Stimulated activated CD4-positive, alpha-beta T cell treated with anti-CD3 and anti-CD28 coated beads, Interleukin-1b, Interleukin-23, amount 100 ng/mL, for 1 hour (primary cell): ENCODE measurements at places on chromosomes 11 and 22.

- no peak for DNase-seq
Measured at GRCh38 chr11:120904116-120904515, 119.8 kb upstream of the TBCEL start.

DNA sequence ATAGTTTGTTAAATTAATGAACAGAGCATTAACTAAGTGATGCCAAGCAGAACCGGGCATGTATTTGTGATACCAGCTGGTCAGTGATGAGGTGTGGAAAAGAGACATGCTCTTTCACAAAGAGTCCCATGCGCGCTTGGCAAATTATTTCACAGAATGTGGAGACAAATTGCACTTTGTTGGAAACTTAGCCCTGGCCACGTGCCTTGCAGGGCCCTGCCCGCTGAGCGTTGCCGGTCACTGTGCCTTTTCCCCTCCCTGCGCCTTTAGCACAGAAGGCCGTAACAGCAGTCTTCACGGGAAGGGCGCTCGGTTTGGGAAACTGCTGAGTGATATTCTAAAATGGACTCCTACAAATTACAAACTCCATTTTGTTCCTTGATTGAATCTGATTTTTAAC, 235.9 kb downstream of the TBC1D22A start:
- no peak for DNase-seq

DNA sequence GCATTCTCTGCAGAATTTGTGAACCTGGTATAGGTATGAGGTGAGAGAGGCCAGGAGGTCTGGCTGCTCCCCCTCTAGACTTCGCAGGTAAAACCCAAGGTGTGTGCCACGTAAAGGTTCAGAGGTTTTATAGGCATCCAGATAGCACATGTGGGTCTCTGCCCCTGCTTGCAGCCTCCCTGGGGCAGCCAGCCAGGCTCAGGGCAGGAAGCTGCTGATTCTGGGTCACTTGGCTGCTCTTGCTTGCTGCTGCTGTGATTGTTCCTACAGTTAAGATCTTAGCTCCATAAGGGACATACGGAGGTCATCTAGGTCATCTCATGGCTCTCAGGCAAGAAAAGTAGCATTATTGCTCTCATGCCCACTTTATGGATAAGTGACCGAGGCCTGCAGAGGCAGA, 30.2 kb downstream of the ZBTB16 start:
- no peak for DNase-seq

- no peak for DNase-seq
Measured at GRCh38 chr11:43579171-43579918, 101.2 kb upstream of the HSD17B12 start.

DNA sequence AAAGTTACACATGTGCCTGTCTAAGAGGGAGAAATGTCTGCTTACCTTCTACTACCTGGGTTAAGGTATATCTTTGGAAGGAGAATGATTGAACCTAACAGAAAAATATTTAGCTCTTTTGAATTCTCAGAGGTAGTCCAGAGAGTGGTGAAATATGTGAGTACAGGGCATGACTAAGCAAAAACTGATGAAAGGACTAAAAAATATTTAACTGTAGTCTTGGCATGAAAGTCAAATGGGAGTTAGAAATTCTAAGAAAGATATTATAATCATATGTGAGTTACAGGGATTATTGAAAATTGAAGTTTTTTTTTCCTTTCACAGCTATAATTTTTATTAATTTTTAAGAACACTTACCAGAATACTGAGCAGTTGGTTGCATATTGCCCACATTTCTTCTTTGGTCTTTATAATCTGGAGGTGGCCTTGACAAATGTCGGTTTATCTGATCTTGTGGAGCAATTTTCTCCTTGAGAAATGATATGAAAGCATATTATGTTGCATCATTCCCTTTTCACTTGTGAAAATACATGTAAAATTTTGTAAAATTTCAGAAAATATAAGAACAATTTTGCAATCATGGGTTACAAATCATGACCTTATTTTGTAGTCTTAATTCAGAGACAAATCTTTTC, 61.4 kb upstream of the MTMR2 start:
- no peak for DNase-seq

- no peak for DNase-seq
Measured at GRCh38 chr11:100403816-100404215, 283.3 kb upstream of the ARHGAP42 start.

DNA sequence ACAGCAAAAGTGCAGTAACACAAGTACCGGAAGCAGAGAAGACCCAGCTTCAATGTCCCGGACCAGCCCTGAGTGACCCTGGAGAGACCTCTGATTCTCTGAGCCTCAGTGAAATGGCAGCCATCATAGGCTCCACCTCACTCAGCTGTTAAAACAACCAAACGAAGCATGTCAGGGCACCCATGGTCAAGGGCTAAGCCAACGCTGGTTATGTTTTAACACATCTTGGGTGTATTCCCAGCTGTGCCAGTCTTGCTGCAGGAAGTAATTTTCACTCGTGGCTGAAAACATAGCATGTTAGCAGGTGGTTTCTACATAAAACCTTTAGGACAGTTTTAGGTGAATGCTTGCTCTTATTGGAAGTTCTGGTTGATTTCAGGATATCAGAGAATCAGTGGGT, 30.9 kb downstream of the LMO2 start:
- DNase-seq = no peak

- DNase-seq = no peak
Measured at GRCh38 chr22:23789121-23789520, 2.4 kb downstream of the SMARCB1 start.

GRCh38 chr22:18154821-18155390, 4.9 kb downstream of the USP18 start:
- no peak for DNase-seq

GRCh38 chr11:76836613-76837291, 24.0 kb upstream of the ACER3 start:
- no peak for DNase-seq
